ENCODE measurements at places on chromosomes 12 and 14.

- DNase-seq: no peak
Measured at GRCh38 chr12:57047981-57048380, 1.9 kb downstream of the MYO1A start.

- DNase-seq: no peak
Measured at GRCh38 chr14:25411781-25412757, 362.1 kb upstream of the STXBP6 start.

DNA sequence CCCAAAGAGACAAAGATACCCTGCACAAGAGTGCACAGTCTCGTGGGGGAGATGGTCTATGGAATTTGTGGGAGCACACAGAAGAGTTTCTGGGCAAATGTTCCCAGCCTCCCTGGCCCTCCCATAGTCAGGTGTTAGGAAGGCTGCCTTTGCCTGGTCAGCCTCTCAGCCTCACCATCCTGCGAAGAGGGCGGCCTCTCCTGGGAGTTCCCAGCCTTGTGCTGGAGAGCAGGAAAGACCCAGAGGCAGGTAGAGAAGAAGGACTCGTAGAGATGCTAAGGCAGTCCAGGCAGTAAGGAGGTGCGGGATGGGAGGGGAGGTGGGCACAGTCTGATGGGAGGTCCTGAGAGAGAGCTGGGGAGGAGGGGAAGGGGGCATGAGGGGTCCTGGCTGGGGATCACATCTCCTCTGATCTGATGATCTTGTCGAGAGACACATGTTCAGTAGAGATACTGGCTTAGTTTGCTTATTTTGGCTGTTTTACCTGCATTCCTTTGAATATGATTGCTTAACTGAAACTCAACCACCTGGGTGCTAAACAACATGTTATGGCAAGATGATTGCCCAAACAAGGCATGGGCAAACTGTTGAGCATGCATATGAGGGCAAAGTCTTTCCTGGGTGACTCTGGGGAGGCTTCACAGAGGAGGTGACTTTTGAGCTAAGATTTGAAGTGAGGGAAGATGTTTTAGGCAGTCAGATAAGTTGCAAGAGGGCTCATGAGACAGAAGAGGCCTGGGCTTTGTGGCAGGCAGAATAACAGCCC is 10.5 kb downstream of the SERPINA6 start:
- DNase-seq: no peak

- DNase-seq: peak; percentile 7
Measured at GRCh38 chr12:80864046-80864735, 73.5 kb downstream of the LIN7A start.

GRCh38 chr12:8453021-8453513 is 2.7 kb upstream of the CLEC6A start:
- DNase-seq: no peak

GRCh38 chr14:54374117-54374884 is 22.5 kb upstream of the CDKN3 start:
- DNase-seq: no peak

- peak; percentile 66 for DNase-seq
Measured at GRCh38 chr12:21642707-21643389, 14.8 kb downstream of the LDHB start.

DNA sequence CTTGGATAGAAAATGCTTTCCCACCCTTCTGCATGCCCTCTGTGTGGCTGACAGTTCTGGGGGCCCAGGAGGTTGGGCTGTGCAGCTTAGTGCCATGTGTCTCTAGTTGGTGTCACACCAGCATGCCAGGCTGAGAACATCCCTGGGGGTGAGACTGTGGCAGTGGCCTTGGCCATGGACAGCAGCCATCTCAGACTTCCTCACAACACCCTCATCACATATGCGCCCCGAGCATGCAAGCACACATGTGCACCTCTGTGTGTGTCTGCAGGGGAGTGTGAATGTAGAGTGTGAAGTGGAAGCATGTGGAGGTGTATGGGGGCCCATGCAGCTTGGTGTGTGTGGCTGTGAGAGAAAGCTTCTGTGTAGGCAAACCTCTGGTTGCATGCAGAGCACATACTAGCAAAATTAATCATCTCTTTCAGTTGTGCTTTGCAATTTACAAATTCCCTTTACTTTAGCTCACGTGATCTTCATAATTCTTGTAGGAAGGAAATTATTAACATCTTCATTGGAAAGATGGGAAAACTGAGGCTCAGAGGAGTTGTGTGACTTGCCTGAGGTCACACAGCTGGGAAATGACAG is 8.4 kb downstream of the ASIC1 start:
- no peak for DNase-seq

- DNase-seq: no peak
Measured at GRCh38 chr14:100736269-100737180, 9.8 kb downstream of the DLK1 start.

- DNase-seq: no peak
Measured at GRCh38 chr12:59193476-59194050, 273.3 kb upstream of the LRIG3 start.

GRCh38 chr12:65367396-65367795 is 88.9 kb downstream of the MSRB3 start:
- DNase-seq: no peak

- DNase-seq: no peak
Measured at GRCh38 chr12:19217446-19217845, 87.9 kb downstream of the PLEKHA5 start.

GRCh38 chr12:1474041-1474573 is 120.3 kb downstream of the FBXL14 start:
- peak; percentile 97 for DNase-seq

DNA sequence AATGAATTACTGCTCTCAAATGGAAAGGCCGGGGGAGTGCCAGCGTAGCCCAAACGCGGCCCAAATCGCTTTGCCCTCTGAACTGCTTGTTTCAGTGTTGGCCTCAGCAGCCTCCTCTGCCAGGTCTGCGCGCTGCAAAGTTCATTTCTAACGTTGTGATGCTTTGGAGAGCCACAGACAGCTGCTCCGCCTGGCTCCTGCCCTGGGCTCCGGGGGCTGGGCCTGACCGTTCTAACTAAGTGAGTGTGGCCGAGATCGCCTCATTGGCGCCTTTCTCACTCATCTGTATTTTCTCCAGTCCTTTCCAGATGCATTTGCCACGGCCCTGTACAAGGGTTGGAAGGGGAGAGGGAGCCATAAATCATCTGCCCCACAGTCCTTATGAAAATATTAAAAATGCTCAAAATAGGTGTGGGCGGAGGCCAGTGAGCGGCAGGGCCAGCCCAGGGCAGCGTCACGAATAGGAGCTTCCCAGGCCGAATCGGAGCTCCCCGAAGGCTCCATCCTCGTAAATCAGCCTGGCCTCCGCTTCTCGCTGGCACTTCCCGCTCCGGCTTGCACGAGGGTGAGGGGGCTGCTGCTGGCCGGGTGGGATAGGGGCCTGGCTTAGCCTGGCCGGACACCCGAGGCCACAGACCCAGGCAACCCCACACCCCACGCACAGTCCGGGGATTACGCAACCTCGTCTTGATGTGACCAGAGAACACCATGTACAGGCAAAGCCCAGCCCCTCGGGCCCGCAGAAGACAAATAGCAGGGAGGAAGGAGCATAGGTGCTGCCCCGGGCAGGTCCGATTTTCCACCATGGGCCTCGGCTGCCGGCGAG is 196.6 kb upstream of the DIO3 start:
- no peak for DNase-seq

DNA sequence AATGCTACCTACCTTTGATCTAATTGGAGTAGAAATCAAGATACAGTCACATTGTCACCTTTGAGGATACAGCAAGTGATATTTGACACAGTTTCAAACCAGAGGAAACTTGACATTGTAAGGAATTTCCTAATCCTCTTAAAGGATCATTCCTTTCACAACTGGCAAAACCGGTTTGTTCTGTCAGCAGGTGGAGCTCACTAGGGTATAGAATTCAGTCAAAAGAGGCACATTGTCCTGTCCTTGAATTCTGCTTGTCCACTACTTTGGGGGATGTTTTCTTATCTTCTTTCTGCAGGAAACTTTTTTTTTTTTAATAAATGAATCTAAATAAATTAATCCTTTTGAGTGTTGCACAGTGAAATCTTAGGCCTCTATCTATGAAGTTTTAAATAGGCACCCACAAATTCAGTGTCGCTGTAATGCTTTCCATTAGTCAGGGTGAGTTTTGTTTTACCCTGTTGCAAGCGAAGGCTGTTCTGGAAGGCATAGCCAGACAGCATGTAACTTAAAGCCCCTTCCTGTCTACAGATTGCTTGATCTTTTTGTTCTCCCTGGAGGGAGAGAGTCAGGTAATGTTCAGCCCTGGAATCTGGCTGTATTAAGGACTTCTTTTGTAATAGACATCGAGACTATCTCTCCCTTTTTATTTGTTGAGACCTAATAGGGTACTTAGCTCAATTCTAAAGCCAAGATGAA is 285.0 kb upstream of the RGS6 start:
- DNase-seq: no peak

- no peak for DNase-seq
Measured at GRCh38 chr12:105231396-105231795, 4.6 kb downstream of the APPL2 start.

DNA sequence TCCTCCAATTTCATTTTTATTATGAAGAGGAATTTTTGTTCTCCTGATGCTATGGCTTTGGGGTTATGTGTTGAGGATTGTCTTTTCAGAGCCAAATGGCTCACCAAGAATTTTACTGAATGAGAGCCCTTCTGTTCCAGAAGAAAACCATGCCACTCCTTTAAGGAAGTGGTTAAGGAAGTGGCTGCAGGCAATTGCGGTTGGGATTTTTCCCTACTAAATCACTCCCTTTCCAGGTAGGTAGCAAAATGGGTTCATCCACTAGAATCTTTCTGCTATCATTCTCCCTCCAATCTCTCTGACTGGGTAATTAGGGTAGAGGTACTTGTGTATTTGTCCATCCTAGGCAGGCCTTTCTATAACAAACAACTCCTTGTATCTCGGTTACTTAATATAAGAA is 163.1 kb downstream of the TTC8 start:
- DNase-seq: no peak

DNA sequence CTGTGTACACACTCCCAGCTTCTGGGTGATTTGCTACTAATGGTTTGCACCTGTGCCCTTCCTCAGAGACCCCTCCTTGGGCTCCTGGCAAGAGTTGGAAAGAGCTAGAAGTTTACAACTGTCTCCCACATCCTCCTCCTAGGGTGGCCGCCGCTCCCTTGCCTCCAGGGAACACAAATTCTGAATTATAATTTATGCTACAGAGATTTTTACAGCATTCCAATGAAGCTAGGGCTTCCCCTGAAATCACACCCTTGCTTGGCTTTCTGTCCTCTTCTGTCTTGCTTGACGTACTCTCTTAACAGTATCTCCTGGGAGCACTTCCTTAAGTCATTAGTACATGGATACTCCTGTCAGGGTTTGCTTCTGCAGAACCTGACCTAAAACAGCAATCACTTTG is 180.2 kb downstream of the KCNA5 start:
- DNase-seq: no peak

Measured in mesenchymal stem cell (in vitro differentiated cells and primary cell).